ENCODE measurements at places on chromosomes 12 and 14.

DNA sequence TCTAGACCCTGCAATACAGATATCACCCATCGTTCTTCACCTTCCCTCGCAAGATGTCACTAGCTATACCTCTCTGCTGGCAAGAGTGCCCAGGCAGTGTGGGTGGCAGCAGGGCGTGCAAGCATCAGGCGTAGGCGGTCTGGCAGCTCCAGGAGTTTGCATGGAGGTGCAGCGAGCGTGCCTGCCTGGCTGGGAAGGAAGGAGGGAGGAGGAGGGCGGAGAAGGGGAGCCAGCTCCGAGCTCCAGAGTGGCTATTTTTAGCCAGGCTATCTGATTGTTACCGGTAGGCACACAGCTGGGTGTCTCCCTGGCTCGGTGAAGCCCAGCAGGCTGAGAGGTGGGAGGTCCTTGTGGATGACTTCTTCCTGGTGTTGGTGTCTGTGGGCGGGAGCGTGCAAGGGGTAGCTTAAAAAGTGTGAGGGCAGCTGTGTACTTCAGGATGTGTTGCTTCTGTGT is 6.2 kb downstream of the FOXJ2 start:
- peak; percentile 56 for DNase-seq

GRCh38 chr12:123410041-123410412 is 26.1 kb downstream of the KMT5A start:
- DNase-seq: no peak

- no peak for DNase-seq
Measured at GRCh38 chr12:106086696-106087095, 52.1 kb downstream of the NUAK1 start.

- DNase-seq: no peak
Measured at GRCh38 chr12:47941871-47942613, 21.4 kb upstream of the TMEM106C start.

GRCh38 chr12:83082690-83083276 is 396.1 kb downstream of the TMTC2 start:
- DNase-seq: peak; percentile 9

- DNase-seq: peak; percentile 24
Measured at GRCh38 chr12:43273467-43273866, 278.5 kb downstream of the ADAMTS20 start.

- peak; percentile 92 for DNase-seq
Measured at GRCh38 chr14:39673270-39673711, 241.1 kb upstream of the FBXO33 start.

DNA sequence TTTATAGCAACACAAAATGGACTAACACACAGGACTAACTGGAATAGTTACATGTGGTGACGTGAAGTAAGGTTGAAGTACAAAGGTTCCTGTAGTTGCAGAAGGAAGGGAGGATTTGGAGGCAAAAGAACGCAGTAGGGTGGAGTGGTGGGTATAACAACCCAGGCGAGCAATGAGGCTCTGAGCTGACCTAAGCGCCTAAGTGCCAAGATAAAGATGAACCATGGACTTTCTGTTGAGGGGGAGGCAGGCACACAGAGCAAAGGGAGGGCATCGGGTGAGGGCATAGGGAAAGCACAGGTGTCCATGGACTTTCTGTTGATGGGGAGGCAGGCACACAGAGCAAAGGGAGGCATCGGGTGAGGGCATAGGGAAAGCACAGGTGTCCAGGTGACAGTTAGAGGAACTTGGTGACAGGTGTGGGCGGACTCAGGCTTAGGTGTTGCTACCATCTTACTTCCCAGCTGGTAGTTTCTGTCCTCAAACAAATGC is 15.2 kb downstream of the SCNN1A start:
- DNase-seq: no peak

DNA sequence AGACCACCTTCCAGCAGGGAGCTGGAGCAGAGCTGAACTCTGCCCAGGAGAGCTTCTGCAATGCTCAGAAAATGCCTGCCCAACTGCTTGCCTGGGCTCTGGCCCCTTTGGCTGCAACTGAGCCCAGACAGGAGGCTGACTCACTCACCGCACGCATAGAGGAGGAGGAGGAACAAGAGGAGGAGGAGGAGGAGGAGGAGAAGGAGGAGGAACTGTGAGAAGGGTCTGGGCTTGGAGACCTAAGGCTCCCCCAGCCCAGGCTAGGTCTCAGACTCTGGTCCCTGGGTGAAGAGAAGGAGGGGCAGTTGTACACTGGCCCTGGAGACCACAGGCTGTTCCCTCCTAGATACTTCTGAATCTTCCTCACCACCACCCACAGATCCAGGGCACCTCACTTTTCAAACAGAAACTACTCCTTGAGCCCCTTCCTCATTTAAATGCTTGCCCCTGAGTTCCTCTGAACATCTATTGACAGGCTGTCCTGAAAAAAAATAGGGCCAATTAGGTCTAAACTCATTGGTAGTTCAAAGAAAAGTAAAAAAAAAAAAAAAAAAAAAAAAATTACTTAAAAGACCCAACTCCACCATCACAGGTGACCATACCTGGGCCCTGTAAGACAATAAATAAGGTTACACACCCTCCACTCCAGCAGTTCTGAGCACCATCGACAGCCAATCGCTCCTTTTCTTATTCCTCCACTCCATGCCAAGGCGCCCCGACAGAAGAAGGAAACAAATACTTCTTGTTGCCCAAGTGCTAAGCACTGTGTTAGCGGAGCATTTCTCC is 674 bp downstream of the VDR start:
- DNase-seq: peak; percentile 87

GRCh38 chr12:90819709-90820108 is 135.3 kb downstream of the CCER1 start:
- DNase-seq: no peak

- DNase-seq: no peak
Measured at GRCh38 chr12:19199332-19199731, 69.8 kb downstream of the PLEKHA5 start.

- no peak for DNase-seq
Measured at GRCh38 chr12:3419558-3419957, 71.4 kb upstream of the PRMT8 start.

DNA sequence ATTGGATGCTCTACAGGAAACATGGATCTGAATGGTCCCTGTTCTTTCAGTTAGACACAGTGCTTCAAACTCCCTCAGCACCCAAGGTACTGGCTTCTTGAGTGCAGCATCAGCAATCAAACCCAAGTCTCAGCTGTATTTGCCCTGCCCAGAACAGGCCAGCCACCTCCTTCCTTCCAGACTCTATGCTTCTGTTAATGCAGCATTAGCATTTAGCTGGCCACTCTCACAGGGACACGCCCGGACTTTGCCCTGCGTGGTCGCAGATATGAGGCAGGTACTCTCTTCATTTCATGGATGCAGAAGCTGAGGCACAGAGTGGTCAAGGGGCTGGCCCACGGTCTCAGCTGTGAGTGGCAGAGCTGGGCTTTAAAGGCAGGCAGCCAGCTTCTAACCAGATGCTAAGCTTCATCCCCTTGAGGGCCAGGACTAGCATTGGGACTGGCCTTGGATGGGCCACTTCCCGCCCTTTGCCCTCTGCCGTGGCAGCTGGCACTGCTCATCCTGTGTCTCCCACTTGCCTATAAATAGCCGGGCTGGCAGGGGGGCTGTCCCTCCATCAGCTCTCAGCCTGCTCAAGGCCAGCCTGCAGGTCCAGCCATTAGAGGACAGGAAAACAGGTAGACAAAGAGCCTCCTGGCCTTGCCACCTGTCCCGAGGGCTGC is 1.5 kb upstream of the SLC25A47 start:
- DNase-seq: no peak
